ENCODE measurements at places on chromosomes 16 and 17. TPM values are rescaled to one million over a fixed set of nuclear protein-coding genes. Genes with fewer than 3 reads are reported as not detected.

CTRB2 gene
- not detected for total RNA-seq

KRT34 gene
- 0.52 TPM for total RNA-seq

STAT5A gene
- 7.3 TPM for total RNA-seq

CHTF18 gene
- total RNA-seq, result 16.6 TPM

PRCD gene
- 0.08 TPM for total RNA-seq

PCGF2 gene
- 36.0 TPM for total RNA-seq

TEX19 gene
- 0.32 TPM for total RNA-seq

USH1G gene
- total RNA-seq, result 0.09 TPM

CMTM1 gene
- 1.5 TPM for total RNA-seq

CBFA2T3 gene
- 0.85 TPM for total RNA-seq

CHRNE gene
- total RNA-seq, result 0.12 TPM

KRTAP9-8 gene
- not detected for total RNA-seq

TNFRSF17 gene
- total RNA-seq, result not detected

ASGR1 gene
- 0.70 TPM for total RNA-seq

RNF222 gene
- not detected for total RNA-seq

CNGB1 gene
- 0.06 TPM for total RNA-seq

MTSS2 gene
- total RNA-seq, result 101 TPM

ZNF689 gene
- 9.3 TPM for total RNA-seq

CPHXL2 gene
- not detected for total RNA-seq

COPRS gene
- total RNA-seq, result 175 TPM

RAB37 gene
- 1.3 TPM for total RNA-seq

C1QTNF1 gene
- 45.9 TPM for total RNA-seq

ZFPM1 gene
- total RNA-seq, result 6.6 TPM

MGAT5B gene
- total RNA-seq, result 21.1 TPM

SLC5A10 gene
- 0.21 TPM for total RNA-seq

FKBP10 gene
- 101 TPM for total RNA-seq

CCDC154 gene
- 0.20 TPM for total RNA-seq

MYADML2 gene
- not detected for total RNA-seq

TMEM92 gene
- 16.1 TPM for total RNA-seq

CETP gene
- not detected for total RNA-seq

GFAP gene
- total RNA-seq, result 0.68 TPM

PIMREG gene
- 51.1 TPM for total RNA-seq

DRC7 gene
- 0.23 TPM for total RNA-seq

C1QL1 gene
- 28.1 TPM for total RNA-seq

AIPL1 gene
- not detected for total RNA-seq

PLD6 gene
- total RNA-seq, result 6.2 TPM

TPSD1 gene
- not detected for total RNA-seq

MYH1 gene
- not detected for total RNA-seq

CRISPLD2 gene
- total RNA-seq, result 3.0 TPM

RAPGEFL1 gene
- 2.2 TPM for total RNA-seq

PABPN1L gene
- not detected for total RNA-seq

SP6 gene
- total RNA-seq, result 5.9 TPM

CLEC18B gene
- total RNA-seq, result 0.39 TPM

TIGD7 gene
- total RNA-seq, result 1.2 TPM

DHX38 gene
- 58.9 TPM for total RNA-seq

DYNLL2 gene
- 25.1 TPM for total RNA-seq

CHCT1 gene
- total RNA-seq, result not detected

ANKFY1 gene
- total RNA-seq, result 26.4 TPM

SOX8 gene
- total RNA-seq, result 2.7 TPM

FAAP100 gene
- 27.5 TPM for total RNA-seq

SLC9A5 gene
- total RNA-seq, result 1.5 TPM

TEKT1 gene
- total RNA-seq, result 0.21 TPM

KRTAP16-1 gene
- not detected for total RNA-seq

Measured in A549 treated with Hydrocortisone at 1 μM for 4 hours (cell line).